ENCODE measurements at places on chromosomes 12 and 14. TPM values are rescaled to one million over a fixed set of nuclear protein-coding genes. Genes with fewer than 3 reads are reported as not detected.

GRCh38 chr14:65772921-65773574, 360.5 kb downstream of the FUT8 start:
- DNase-seq: no peak

DNA sequence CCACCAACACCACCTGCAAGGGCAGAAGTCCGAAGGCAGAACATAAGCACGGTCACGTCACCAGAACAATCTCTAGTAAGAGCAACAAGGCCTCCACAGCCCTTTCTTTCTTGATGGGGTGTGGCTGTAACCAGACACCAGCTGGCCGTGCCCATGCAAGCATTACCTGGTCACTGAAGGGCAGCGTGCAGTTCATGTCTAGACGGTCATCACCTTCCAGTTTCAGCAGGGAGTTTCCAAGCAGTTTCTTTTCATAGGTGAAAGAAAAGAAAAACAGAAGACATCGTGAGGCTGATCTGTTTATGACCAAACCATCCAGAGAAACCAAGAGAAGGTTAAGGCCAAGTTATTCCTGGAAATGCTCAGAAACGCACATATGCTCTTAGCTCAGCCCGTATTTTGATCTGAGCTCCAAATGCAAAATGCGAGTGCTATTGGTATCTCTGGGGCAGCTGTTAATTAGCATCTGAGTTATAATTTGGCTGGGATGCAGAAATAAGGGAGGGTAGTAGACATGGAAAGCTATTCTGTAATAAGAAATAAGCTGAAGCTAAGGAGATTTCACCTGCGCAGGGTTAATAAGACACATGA, 42.5 kb downstream of the PRKAB1 start:
- no peak for DNase-seq

DNA sequence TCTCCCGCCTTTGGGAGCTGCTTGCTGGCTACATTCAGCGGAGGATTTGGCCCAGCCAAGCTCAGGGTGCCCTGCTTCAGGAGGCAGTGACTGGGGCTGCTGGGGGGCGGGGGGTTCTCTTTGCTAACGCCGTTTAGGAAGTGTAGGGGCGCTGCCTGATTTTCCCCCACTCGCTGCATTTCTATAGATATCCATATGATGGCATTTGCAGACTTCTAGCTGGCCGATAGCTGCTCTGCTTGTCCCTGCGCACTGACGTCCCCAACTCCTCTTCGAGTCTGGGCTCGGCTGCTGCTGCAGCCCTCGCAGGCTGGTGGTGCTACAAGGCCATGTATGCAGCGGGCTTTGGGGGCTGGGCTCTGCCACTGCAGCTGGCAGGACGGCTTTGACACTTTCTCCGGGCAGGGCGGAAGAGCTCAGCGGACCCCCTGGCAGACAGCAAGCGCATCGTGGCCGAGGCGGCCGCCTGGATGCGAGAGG, 3.1 kb downstream of the LRFN5 start:
- DNase-seq: peak; percentile 83

DNA sequence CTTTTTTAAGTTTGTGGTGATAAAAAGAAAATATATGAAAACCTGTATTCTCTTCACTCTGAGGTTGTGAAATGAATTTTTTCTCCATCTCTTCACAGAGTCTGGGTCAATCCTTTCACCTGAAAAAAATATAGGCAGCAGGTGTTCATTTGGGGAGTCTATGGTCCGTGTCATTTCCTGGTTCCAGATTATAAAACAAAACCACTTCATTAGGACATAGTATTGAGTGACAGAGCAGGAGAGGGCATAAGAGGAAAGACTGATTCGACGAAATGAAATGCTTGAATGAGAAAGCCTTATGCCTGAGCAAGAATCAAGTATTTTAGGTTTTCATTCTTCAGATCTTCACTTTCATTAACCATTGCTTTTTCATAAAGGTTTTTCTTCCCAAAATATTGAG, 51.8 kb upstream of the NUAK1 start:
- DNase-seq: no peak

The MYF6 gene
- not detected for total RNA-seq

DNA sequence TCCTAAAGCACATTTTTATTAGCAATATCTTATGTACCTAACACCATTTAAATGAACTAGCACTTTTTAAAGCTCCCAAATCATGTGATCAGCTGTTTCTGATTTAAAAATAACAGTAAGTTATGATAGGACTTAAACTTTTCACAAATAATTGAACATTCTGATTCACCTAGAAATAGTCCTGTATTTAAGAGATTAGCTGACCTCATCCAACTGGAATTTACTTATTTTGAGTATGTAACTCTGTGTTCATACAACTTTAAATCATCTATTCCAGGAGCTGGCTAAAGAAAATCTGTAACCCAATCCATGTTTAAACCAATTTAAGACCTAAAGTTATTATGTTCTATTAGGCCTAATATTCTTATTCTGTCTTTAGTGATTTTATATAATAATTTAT, 184.3 kb downstream of the CCDC91 start:
- DNase-seq: no peak

DNA sequence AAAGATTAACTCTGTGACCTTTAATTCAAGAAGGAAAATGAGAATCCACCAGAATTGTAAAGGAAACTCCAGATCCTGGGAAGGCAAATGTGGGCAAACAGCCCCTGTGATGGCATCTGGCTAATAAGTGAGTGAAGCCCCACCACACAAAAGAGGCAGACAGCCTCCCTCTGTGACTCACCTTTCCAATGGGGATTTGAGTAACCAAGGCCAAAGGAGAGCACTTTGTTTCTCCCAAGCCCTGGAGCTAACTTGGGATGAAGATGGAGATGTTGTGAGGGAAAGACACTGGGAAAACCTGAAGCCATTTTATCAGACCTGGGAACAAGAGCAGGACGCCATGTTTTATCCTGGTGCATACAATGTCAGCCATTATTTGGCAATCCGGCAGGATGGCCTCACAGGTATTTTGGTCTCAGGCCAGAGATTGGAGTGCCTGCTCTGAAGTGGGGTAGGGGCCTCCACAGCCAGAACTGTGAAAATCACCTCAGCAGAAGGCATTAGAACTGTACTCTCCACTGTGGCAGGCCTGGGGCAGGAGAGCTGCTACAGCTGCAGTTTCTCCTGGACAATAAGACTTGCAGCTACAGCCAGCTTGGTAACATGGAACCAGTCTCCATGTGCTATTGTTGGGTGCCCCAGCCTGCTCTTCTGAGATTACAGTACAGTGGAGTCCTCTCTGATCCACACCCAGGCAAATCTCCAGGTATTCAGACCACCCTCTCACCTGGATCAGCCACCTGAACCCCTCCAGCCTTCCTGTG, 96.6 kb upstream of the PCED1B start:
- no peak for DNase-seq

DNA sequence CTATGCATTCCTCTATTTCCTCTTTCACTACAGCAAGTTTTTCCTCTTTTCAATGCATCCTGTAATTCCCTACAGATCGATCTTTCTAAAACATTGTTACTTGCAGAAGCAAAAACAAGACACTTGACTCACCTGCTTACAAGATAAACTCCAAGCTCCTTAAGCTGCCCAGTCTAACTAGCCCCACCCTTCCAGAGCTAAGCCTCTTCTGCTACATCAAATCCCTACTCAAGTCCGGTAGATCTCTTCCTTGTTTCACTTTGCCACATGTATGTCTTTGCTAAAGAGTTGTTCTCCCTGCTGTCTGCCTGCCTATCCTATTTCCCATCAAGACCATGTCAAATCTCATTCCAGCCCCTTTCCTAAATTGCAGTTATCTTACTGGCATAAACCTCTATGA, 724.8 kb downstream of the C12orf50 start:
- DNase-seq: no peak

The TBC1D30 gene
- 5.9 TPM for total RNA-seq

- DNase-seq: no peak
These were observed 15.9 kb downstream of the PACS2 start for GRCh38 chr14:105330491-105330895.

DNA sequence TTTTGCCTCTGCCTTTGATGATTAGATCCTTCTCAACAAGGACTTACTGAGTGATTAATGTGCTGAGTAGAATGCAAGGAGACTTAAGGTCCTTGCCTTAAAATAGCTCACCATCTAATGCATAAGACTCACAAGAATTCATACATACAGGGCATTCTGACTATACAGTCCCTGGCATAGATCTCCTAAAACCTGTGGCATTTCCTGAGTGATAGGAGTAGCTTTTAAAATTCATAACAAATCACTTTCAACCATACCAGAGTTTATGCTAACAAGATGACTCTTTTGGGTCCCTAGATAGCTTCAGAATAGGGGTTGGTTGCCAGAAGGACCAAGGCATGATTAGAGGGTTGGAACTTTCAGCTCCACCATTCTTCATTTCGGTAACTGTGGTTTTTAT, 48.8 kb downstream of the STXBP6 start:
- no peak for DNase-seq

DNA sequence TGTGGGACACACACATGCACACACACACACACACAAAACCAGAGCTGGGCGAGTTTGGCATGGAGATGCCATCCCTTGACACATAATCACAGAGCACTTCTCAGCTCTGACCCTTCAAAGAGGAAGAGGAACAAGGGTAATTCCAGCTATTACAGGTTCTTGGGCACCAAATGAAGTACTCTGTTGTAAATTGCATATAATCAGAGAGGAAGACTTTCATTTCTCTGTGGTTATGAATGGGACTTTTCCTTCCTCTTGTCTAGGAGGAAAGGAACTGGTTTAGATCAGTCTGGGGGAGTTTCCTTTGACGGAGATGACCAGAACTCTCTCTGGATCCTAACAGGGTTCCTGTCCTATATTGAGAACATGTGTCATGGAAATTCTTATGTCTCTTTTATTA, 26.4 kb upstream of the FGF6 start:
- DNase-seq: no peak

DNA sequence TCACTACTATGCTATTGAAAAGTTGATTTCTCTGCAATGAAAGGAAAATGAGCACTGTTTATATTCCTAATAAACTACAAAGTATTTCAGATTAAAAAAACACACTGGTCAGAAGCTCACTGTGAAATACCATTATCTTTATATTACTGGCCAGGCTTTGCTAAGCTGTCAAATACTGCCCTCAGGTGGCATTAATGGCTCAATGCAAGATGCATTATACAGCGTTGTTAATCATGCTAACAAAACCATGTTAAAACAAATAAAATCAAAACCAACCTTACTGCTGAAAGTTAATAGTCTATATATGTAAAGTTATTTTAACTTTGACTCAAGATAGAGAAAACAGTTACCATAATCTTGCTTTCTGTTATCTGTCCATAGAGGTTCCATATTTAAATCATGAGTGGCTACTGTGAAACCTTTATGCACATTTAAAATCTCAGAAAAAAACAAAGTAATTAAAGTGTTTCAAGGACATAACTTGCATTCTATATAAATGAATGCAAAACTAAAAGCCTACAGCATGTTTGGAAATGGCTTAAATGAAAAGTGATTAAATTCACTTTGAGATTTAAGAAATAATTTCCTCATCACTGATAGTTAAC, 121.7 kb downstream of the RALGAPA1 start:
- no peak for DNase-seq

The DCN gene
- total RNA-seq: 1,241 TPM

The KRT3 gene
- not detected for total RNA-seq

GRCh38 chr12:69007101-69007854, 74.3 kb upstream of the CPM start:
- DNase-seq: no peak

GRCh38 chr14:97978341-97978740, 1181.2 kb downstream of the VRK1 start:
- DNase-seq: no peak

- DNase-seq: no peak
These were observed 2.5 kb downstream of the TAMALIN start for GRCh38 chr12:52009081-52009751.

GRCh38 chr12:116244001-116244400, 33.5 kb downstream of the MED13L start:
- DNase-seq: no peak

The MAP3K9 gene
- total RNA-seq: 0.26 TPM

DNA sequence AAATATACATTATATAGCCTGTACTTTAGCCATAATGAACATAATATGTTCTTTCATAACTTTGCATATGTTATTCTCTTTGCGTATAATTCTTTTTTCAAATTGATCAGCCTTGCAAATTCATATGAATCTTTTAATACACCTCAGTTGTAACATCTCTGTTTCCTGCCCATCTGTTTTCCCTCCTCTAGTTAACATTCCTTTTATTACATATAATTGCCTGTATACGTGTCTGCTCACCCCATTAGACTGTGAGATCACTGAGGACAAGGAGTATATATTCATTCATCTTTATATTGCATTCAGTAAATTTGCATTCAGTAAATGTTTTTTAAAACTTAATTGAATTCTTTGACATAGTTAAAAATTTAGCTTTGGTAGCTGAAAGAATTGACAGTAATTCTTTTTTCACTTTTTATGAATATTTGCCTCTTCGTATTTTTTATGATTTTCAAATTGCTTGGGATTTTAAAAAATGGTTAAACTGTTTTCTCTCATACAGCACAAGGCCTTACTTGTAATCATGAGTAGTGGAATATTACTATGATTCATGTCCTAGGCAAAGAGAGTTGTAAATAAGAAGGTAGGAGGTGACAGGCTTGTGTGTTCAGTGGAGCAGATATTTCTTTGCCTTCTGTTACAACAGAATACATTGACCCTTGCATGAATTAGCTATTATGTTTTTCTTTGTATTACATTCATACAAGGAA, 32.8 kb upstream of the KLHL42 start:
- no peak for DNase-seq

- no peak for DNase-seq
These were observed 47.1 kb upstream of the KICS2 start for GRCh38 chr12:64269161-64269560.

DNA sequence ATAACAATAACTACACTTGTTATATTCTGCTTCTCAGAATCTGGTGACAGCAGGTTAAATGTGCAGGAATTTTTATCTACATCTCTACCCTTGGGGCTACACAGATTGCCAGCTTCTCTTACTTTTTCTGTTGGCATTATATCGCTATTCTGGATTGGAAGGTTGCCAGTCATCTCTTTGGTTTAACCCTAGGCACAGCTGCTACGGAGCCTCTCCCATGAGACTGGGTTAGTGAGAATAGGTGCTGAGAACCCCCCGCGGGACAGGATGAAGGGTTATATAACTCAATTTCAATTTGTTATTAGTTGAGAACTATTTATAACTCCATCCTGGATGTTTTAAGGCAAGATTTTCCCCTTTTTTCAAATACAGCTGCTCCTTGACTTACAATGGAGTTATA, 73.1 kb downstream of the ACADS start:
- DNase-seq: no peak

GRCh38 chr12:78641837-78642423, 222.6 kb upstream of the SYT1 start:
- DNase-seq: no peak

The KITLG gene
- 9.6 TPM for total RNA-seq

The CLEC2A gene
- total RNA-seq: not detected

GRCh38 chr12:6695313-6696045, 5.1 kb downstream of the PIANP start:
- DNase-seq: no peak

The LAG3 gene
- total RNA-seq: 1.3 TPM

The RESF1 gene
- 49.7 TPM for total RNA-seq

Measured in mesenteric fat pad (tissue), 1 donor.